ENCODE measurements at places on chromosomes 16 and 17.

GRCh38 chr16:46787909-46788308 lies 39.8 kb upstream of the MYLK3 start:
- DNase-seq, result no peak

GRCh38 chr17:45857977-45858708 lies 13.5 kb downstream of the SPPL2C start:
- DNase-seq, result no peak

DNA sequence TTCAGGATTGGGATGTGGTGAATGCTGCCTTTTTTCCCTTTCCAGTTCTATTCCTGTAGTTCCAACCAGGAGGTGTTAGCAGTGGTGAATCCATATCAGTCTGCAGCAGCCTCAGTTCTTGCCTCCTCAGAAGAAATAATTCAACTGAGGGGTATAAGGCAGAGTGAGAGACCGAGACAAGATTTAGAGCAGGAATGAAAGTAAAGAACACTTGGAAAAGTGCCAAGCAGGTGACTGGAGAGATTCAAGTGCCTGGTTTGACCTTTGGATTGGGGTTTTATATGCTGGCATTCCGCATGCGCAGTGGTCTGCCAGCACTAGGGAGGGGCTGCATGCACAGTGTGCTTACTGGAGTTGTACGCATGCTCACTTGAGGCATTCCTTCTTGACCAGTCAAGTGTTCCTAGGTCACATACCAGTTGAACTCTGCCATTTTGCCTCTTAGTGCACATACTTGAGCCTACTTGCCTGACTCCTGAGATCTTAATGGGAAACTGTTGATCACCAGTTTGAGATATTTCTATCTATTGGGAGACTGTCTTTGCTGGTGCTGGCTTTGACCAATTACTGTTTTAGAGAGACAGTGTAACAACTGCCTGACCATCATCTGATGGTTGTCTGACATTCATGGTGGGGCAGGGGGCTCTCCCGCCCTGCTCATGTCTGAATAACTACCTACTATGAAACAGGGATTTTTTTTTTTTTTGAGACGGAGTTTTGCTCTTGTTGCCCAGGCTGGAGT lies 680 bp upstream of the CCL15 start:
- no peak for DNase-seq

DNA sequence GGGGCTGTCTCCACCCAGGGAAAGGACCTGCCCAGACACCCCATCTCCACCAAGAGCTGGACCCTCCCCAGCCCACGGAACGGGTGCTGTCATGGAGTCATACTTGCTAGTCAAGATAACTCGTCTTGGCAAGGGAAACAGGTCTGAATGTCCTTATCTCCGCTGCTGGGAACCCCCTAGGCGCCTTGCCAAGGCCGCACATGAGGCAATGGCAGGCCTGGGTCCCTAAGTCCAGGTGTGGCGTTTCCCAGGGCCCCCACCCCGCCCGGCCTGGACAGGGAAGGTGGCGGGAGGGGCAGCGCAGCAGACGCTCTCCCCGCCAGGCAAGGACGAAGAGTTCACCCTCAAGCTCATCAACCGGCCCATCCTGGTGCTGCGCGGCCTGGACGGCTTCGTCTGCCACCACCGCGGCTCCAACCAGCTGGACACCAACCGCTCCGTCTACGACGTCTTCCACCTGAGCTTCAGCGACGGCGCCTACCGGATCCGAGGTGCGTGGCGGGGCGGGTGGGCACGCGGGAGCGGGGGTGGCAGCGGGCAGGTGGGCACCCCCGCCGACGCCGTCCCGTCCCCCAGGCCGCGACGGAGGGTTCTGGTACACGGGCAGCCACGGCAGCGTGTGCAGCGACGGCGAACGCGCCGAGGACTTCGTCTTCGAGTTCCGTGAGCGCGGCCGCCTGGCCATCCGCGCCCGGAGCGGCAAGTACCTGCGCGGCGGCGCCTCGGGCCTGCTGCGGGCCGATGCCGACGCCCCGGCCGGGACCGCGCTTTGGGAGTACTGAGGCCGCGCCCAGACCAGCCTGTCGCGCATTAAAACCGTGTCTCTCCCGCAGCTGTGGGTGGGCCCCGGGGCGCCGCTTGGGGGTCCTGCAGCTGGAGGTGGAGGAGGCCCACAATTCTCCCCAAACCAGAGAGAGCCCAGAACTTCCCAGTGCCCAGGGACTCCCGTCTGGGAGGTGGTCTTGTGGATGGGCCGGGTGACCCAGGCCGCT lies 8.4 kb downstream of the FSCN2 start:
- DNase-seq, result no peak

DNA sequence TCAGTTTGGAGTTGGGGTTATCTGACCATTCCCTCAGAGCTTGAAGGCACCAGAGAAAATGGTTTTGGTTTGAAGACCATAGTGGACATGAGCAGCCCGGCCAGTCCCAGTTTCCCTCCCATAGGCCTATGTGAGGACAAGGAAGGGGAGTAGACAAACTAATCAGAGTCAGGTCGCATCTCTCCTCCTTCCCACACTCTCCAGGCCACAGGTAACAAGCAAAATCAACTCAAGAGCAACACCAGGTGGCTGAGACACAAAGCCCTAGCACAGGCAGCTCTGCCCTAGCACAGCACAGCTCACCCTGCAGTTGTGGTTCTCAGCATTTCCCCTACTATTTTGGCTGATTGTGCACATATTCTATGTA lies 7.2 kb downstream of the SUPT4H1 start:
- peak; percentile 73 for DNase-seq

Data from activated naive CD4-positive, alpha-beta T cell treated with Interleukin-2 at 50 U/mL for 16 hours (primary cell).